ENCODE measurements at places on chromosomes 3 and 15. TPM values are rescaled to one million over a fixed set of nuclear protein-coding genes. Genes with fewer than 3 reads are reported as not detected.

SOX14 gene
- total RNA-seq: not detected

FAM240A gene
- not detected for total RNA-seq

CD96 gene
- total RNA-seq: under 0.01 TPM

PLA2G4B gene
- 0.66 TPM for total RNA-seq

MOBP gene
- not detected for total RNA-seq

RLBP1 gene
- total RNA-seq: not detected

DAPK2 gene
- total RNA-seq: 1.1 TPM

KCNH8 gene
- total RNA-seq: not detected

CD276 gene
- 137 TPM for total RNA-seq

ITPKA gene
- total RNA-seq: 3.5 TPM

PROK2 gene
- total RNA-seq: not detected

C15orf61 gene
- total RNA-seq: 3.7 TPM

FBXW12 gene
- not detected for total RNA-seq

EOMES gene
- total RNA-seq: not detected

DBR1 gene
- 5.9 TPM for total RNA-seq

GPR171 gene
- total RNA-seq: not detected

C3orf80 gene
- total RNA-seq: 5.7 TPM

XYLB gene
- total RNA-seq: 5.5 TPM

CATSPER2 gene
- total RNA-seq: 0.72 TPM

DPPA2 gene
- total RNA-seq: not detected

SPATA12 gene
- not detected for total RNA-seq

IMPG2 gene
- 0.14 TPM for total RNA-seq

PYGO1 gene
- total RNA-seq: 6.1 TPM

IL5RA gene
- not detected for total RNA-seq

SEMA3F gene
- total RNA-seq: 0.43 TPM

PLA2G4E gene
- not detected for total RNA-seq

ZBED2 gene
- total RNA-seq: not detected

NR2F2 gene
- 20.6 TPM for total RNA-seq

CYP8B1 gene
- not detected for total RNA-seq

Data from placental pericyte (primary cell).